ENCODE measurements at places on chromosomes 12 and 14. TPM values are rescaled to one million over a fixed set of nuclear protein-coding genes. Genes with fewer than 3 reads are reported as not detected.

NABP2 gene
- total RNA-seq: 34.4 TPM

E2F7 gene
- total RNA-seq: 32.6 TPM

HPD gene
- 0.12 TPM for total RNA-seq

KITLG gene
- total RNA-seq: 169 TPM

CIDEB gene
- total RNA-seq: 2.9 TPM

SLC39A5 gene
- 1.00 TPM for total RNA-seq

LGMN gene
- total RNA-seq: 10.3 TPM

ZNF839 gene
- total RNA-seq: 11.5 TPM

TPH2 gene
- total RNA-seq: under 0.01 TPM

ASB2 gene
- 1.2 TPM for total RNA-seq

CLEC1A gene
- not detected for total RNA-seq

TRMT5 gene
- total RNA-seq: 14.5 TPM

TAS2R14 gene
- total RNA-seq: 2.9 TPM

MORN3 gene
- 0.62 TPM for total RNA-seq

OR10G3 gene
- total RNA-seq: not detected

ACOT4 gene
- 1.00 TPM for total RNA-seq

RIN3 gene
- 5.6 TPM for total RNA-seq

CDC42BPB gene
- total RNA-seq: 96.5 TPM

FAR2 gene
- 9.9 TPM for total RNA-seq

GSKIP gene
- 146 TPM for total RNA-seq

LRRK2 gene
- 9.6 TPM for total RNA-seq

FGF23 gene
- not detected for total RNA-seq

SCARB1 gene
- total RNA-seq: 16.4 TPM

SSTR1 gene
- total RNA-seq: 22.0 TPM

CD163 gene
- not detected for total RNA-seq

CLEC1B gene
- not detected for total RNA-seq

SLC39A2 gene
- total RNA-seq: not detected

SPX gene
- 0.77 TPM for total RNA-seq

GALNT16 gene
- total RNA-seq: 1.1 TPM

NTF3 gene
- total RNA-seq: not detected

CISTR gene
- total RNA-seq: not detected

SERPINA5 gene
- not detected for total RNA-seq

CNTN1 gene
- 16.2 TPM for total RNA-seq

KRT7 gene
- 0.66 TPM for total RNA-seq

MANSC4 gene
- total RNA-seq: not detected

BCL2L14 gene
- total RNA-seq: not detected

STYK1 gene
- 0.66 TPM for total RNA-seq

All from uterine smooth muscle cell (primary cell).